GM13976 (cell line): ENCODE measurements at places on chromosomes 12 and 14.

- DNase-seq: no peak
Measured at GRCh38 chr12:116534311-116535121, 24.7 kb upstream of the MAP1LC3B2 start.

DNA sequence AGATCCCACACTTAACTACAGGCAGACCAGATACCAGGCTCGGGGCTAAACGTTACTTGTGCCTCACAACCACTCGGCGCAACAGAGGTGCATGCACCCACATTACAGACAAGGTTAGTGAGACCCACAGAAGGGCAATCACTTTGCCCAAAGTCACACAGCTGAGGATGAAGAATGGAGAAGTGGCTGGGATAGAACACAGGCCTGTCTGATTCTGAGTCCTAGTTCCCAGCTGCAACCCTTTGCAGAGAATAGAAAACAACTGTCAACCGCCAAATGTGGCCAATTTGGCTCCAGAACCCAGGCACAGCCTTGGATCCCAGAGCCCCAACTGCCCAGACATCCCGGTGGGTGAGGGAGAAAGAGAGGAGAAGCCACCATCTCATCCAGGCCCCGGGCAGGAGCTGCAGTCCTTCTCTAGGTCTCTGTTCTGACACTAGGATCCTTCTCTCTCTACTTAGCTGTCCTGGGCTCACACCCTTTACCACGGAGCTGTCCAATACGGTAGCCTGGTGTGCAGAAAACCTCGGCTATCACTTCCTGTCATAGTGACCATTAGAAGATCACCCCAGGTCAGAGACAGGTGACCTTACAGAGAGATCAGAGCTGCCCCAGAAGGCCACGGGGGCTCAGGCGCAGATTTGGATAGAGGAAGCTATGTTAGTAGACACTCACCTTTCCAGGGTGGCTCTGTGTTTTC lies 59.1 kb downstream of the FAM222A start:
- no peak for DNase-seq

GRCh38 chr14:51595881-51596455 lies 55.7 kb upstream of the FRMD6 start:
- DNase-seq: no peak

DNA sequence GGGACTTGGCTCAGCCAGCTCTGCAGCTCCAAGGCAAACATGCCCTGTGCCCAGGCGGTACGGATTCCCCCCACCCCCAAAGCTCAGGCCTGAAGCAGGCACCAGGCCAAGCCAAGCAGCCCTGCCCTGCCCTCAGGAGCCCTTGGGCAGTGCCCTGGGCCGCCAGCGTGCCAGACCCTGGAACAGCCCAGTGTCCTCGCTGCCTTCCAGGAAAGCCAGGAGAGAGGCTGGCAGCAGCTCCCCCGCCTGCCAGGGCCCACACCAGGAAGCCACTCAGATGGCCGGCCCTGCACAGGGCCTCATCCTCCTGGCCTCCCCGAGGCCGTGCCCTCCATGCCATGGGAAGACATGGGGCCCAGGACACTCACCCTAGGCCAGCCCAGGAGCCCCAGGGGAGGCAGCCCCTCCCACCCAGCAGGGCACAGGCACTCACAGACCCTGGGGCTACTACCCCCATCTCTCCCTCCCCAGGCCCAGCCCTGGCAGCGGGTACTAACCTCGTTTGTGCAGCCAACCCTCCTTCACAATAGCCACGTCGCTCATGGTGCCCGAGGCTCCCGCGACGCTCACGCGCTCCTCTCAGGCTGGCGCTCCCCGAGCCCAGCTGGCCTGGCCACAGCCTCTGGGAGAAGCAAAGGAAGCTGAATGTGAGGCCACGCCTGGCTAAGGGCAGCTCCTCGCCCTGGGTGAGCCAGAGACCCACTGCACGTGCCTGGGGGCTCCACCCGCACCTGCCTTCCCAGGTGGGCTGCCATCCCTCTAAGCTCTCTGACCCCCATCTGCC lies 3.3 kb downstream of the AKT1 start:
- DNase-seq: no peak
